ENCODE measurements at places on chromosomes 1 and 21.

GRCh38 chr1:100883963-100884362, 10.7 kb downstream of the EXTL2 start:
- no peak for DNase-seq

GRCh38 chr1:117537291-117537920, 68.4 kb upstream of the TENT5C start:
- DNase-seq = no peak

DNA sequence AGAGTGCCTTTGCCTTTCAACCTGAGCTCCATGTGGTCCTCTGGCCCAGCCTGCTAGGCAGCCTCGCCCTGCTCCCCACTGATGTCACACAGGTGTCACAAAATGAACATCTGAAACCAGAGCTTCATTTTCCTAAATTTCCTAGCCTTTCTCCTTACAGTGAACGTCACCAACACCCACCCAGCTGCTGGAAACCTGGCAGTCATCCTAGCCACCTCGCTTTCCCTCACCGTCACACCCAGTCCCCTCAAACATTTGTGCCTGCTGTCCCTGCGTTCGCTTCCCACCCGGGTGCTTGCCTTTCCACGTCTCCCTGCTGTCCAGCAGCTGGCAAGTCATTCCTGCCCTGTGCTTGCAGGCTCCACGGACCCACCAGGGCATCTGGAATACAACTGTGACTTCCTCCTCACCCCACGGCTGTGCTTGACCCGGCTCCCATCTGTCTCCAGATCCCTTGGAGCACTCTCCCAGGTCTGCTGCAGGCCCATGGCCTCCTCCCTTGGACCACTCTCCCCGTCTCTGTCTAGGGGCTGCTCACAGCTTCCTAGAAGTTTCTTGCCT, 23.5 kb downstream of the ADARB1 start:
- DNase-seq = no peak

GRCh38 chr1:118136187-118136941, 48.7 kb downstream of the SPAG17 start:
- DNase-seq = peak; percentile 5

GRCh38 chr1:228294717-228295116, 86.9 kb downstream of the OBSCN start:
- DNase-seq = no peak

DNA sequence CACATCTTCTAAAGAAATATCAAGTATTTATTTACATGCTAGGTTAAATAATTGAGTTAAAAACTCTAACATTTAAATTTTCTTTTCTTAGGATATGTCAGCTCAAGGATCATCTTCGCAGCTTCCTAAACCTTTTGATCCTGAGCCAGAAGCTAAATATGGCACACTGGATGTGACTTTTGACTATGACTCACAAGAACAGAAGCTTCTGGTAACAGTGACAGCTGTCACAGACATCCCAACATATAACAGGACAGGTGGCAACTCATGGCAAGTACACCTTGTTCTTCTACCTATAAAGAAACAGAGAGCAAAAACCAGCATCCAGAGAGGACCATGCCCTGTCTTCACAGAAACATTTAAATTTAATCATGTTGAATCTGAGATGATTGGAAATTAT, 132.7 kb upstream of the SERTAD4 start:
- DNase-seq = no peak

DNA sequence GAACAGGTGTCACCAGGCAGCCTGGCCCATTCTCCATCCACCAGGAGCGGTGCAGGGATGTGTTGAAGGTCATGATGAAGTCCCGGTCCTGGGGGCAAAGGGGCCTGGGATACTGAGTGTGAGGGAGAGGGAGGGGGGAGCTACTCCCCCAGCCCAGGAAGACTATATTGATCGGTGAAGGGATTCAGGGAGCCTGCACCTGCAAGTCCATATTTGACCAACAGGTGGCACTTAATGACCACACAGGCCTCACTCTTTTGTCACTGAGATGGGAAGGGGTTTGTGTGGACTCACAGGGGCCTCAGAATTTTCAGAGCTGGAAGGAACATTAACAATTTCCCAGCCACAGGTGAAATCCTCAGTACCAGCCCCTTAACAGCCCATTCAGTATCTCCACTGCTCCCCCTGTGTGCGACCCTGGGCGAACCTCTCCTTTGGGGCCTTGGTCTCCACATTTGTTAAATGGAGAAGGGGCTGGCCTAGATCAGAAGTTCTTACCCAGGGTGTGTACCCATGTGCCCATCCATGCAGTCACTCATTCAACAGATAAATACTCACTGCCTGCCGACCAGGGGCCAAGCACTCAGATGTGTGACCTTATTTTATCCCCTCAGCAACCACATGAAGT, 55.6 kb downstream of the NKAIN1 start:
- peak; percentile 23 for DNase-seq

- DNase-seq = no peak
These were observed 2.4 kb upstream of the CD247 start for GRCh38 chr1:167520711-167521206.

Data from activated naive CD4-positive, alpha-beta T cell treated with Interleukin-2 at 50 U/mL for 16 hours (primary cell).